ENCODE measurements at places on chromosomes 16 and 17. TPM values are rescaled to one million over a fixed set of nuclear protein-coding genes. Genes with fewer than 3 reads are reported as not detected.

GRCh38 chr17:1384905-1385435 lies 15.1 kb downstream of the YWHAE start:
- no peak for DNase-seq

DNA sequence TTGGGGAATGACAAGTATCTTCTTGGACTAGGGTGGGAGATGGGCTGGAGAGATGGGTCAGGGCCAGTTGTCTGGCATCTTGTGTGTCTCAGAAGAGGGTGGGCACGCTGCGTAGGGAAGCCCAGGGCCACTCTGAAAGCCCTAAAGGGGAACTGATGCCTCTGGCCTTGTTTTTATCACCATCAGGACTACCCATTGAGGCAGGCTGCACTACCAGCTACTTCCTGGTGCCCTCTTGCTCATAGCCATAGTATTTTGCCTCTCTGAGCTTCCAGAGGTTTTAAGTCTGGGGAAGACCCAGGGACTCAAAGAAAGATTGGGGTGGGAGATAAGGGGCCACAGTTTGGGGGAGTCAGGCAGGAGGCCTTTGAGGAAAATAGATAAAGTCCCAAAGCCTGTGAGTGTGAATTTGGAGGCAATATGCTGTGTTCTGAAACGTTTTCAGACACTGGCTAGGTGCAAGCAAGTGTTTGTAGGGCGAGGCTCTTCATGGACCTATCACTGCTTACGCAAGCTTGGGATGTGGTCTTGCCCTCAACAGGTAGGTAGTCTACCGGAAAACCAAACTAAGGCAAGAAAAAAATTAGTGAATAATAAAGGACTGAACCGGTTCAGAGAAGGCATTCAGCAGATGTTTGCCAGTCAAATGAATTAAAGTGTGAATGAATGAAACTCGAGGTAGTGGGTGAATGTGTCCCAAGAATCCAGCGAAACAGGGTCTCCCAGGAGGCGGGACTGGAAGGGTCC lies 688 bp upstream of the ITGB3 start:
- no peak for DNase-seq

PNMT gene
- total RNA-seq = not detected

DNA sequence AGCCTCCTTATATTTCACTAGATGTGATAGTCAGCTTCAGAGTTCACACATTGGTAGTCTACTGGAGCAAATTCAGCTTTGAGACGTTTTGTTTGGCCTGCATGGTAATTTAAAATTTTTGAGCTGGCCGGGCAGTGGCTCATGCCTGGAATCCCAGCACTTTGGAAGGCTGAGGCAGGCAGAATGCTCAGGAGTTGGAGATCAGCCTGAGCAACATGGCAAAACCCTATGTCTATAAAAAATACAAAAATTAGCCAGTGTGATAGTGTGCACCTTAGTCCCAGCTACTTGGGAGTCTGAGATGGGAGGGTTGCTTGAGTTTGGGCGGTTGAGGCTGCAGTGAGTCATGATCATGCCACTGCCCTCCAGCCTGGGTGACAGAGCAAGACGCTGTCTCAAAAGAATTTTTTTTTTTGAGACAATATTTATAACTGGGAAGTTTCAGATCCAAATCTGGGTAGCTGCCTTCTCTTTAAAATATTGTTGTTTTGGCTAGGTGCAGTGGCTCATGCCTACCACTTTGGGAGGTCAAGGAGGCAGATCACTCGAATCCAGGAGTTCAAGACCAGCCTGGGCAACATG lies 4.8 kb upstream of the BLMH start:
- DNase-seq = no peak

APRT gene
- total RNA-seq = 140 TPM

GRCh38 chr16:72975809-72976437 lies 72.0 kb downstream of the ZFHX3 start:
- DNase-seq = no peak

GRCh38 chr16:4372001-4372577 lies 441 bp downstream of the VASN start:
- DNase-seq = peak; percentile 44

- DNase-seq = peak; percentile 34
Observed at GRCh38 chr16:70529051-70529777, 5.6 kb downstream of the SF3B3 start.

Data from activated CD8-positive, alpha-beta T cell treated with anti-CD3 and anti-CD28 coated beads, Interleukin-2, amount 10 ng/mL, durations not matched to agents 7 days and 5 days (primary cell).